ENCODE measurements at places on chromosomes 4 and X.

- no peak for DNase-seq
Measured at GRCh38 chr4:139044291-139044690, 28.7 kb downstream of the NOCT start.

DNA sequence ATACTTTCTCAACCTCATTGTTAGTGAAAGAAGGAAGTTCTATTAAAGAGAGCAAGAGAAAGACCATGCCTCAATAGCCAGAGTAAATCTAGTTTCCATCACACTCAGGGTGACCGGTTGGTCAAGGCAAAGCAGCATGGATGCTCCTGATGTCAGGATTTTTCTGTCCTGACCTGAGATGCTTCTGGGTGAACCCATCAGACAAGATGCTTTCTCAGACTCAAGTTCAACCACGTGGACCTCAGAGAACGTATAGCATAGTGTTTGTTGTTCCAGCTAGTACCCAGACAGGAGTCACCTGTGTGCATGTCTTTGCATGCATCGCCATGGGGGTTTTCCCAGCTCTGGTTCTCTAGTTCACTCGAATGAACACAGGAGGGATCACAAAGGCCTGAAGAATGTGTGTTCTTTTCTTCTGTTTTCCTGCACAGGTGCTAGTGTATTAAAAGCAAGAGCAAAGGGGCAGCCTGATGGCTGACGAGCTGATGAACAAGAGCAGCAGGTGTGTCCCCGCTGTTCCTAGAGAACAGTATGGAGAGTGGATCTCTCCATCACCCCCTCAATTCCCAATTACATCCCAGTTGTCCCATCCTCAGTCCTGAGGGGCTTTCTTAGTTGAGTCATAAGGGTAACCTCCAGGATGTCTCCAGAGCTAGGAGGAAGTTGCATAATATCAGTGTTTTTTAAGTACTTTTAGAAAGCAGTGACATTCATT lies 110.5 kb upstream of the ENPP6 start:
- peak; percentile 38 for DNase-seq

DNA sequence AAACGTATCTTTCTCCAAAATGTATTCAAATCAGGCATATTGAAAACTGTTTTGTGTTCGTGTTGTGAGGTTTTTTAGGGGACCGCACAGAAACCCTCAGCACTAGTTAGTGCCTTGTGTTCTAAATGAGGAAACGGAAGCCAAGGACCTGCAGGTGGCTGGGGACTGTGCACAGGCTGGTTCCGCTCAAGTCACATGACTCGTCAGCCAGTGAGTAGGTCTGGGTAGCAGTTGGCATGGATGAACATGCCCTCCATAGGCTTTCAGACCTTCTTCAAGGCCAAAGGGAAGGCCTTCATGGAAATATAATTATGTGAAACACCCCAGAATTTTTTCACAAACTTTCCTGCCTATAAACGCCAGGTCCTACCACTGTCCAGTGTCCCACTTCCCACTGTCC lies 1.3 kb upstream of the F11 start:
- DNase-seq, result no peak

DNA sequence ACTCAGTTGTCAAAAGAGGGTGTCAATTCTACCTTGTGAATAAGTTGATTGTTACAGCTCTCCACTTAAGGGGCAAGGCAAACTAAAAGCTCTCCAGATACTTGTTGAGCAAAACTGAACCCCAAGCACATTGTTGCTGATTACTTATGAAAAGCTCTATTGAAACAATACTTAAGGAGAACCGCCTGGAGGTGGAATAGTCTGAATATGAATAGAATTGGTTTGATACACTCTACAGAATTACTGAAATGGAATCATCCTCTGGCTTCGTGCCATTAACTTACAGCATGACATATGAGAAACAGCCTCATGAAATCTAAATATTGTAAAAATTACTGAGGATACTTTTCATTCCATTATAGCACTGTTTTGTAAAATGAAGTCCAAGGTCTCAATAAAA lies 127.0 kb upstream of the SH3RF1 start:
- no peak for DNase-seq

- DNase-seq, result no peak
Measured at GRCh38 chrX:110965409-110966090, 130.4 kb upstream of the PAK3 start.

GRCh38 chrX:57587607-57588006 lies 4.2 kb upstream of the ZXDB start:
- no peak for DNase-seq

DNA sequence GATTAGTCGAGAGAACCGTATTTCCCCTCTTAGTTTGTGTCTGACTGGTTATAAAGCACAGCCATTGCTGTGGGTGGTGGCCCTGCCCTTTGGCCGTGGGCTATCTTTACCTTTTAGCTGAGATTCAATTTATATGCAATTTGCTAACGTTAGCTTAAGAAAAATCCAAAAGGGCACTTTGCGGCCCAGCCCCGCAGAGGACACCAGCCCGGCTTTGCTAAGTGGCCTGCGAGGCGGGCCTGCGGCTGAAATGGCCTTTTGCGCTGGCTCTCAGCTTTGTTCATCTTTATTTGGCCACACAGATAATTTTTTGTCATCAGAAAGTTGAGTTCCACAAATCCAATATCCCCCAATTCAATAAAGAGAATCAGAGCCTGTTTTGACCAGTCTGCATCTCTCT lies 48.3 kb downstream of the CPZ start:
- DNase-seq, result no peak

DNA sequence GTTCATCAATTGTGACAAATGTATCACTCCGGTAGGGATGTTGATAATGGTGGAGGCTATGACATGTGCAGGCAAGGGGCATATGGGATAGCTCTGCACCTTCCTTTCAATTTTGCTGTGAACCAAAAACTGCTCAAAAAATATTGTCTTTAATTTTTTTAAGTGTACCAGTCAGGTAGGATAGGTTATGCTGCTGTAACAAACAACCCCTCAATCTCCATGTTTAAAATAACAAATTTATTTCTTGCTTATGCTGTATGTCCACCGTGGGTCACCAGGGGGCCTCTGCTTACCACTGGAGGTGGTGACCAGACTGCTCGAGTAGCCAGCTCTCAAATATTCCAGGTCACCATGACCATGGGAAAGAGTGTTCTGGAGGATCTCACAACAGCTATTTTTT lies 23.4 kb upstream of the MSX1 start:
- DNase-seq, result no peak

DNA sequence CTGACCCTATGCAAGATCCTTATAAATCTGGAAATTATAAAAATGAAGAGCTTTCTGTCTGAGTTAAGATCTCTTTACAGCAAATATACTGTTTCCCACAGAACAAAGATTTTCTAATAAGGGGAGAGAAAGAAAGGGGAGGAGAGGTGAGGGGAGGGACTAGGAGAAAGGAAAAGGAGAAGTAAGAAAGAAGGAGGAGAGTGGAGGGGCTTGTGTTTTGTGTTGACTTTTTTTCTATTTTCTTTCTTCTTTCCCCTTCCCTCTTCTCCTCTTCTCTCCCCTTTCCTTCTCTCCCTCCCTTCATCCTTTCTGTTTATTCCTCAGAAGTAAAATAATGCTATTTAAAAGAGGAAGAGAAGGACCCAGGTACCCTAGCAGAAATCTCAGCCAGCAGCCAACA lies 6.2 kb downstream of the CXCL6 start:
- DNase-seq, result no peak

DNA sequence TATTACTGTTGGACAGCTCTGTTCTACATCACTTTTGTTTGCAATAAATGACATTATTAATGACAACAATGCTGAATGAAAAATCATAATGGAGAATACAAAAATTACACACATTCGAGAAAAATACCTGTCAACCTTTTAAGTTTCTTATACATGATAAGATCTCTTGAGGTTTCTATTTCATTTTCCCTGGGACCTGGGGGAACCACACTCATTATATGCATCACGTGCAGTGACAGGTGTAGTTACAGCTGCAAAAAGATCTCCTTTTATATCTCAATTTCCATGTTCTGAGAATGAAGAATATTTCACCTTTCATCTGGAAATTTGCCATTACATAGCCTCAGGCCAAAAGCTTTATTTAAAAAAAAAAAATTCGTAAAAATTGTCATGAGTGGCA lies 1347.0 kb upstream of the AGA start:
- DNase-seq, result no peak

DNA sequence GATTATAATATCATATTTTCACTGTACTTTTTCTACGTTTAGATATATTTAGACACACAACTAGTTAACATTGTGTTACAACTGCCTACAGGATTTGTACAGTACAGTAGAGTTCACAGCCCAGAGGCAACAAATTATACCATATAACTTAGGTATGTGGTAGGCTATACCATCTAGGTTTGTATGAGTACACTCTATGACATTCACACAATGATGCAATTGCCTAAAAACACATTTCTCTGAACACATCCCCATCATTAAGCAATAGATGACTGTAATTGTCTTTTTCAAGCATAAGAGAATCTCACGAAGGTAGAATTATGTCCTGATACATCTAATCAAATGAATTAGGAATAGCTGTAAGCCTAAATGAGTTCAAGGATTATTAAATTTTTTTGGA lies 12.3 kb upstream of the TIGD2 start:
- DNase-seq, result no peak

DNA sequence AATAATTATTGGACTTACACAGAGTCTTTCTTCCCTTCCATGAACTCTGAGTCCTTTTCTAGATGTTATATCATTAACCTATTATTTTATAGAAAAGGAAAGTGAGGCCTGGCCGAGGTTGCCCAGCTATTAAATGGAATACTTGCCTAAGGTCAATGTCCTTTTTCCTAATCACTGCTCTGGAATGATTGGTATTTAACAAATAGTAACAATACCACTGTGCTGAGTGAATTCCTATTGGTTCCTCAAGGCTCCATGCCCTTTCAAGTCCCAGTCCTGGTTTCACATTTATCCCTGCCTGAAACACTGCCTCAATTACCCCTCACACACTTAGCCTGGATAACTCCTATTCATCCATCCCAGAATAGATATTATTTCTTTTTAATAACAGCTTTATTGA lies 6.2 kb downstream of the TCEAL9 start:
- DNase-seq, result no peak

GRCh38 chr4:99356992-99357391 lies 4.4 kb upstream of the ADH1C start:
- no peak for DNase-seq

- no peak for DNase-seq
Measured at GRCh38 chr4:40736910-40737309, 12.8 kb upstream of the NSUN7 start.

DNA sequence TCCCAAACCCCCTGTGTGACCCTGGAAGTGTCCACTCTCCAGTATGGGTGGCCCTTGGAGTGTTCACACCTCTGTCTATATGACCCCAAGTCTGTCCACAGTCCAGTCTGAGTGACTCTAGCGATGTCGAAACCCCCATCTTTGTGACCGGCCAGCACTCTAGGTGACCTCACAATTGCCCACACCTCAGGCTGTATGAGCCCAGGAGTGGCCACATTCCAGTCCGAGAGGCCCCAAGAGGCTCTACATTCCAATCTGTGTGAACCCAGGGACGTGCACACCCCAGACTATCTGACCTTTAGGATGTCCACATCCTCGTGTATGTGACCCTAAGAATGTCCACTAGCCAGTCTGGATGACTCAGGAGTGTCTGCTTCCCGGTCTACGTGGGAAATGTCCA lies 7.3 kb upstream of the GLOD5 start:
- no peak for DNase-seq

GRCh38 chrX:148310426-148311165 lies 189.8 kb upstream of the AFF2 start:
- DNase-seq, result peak; percentile 21

DNA sequence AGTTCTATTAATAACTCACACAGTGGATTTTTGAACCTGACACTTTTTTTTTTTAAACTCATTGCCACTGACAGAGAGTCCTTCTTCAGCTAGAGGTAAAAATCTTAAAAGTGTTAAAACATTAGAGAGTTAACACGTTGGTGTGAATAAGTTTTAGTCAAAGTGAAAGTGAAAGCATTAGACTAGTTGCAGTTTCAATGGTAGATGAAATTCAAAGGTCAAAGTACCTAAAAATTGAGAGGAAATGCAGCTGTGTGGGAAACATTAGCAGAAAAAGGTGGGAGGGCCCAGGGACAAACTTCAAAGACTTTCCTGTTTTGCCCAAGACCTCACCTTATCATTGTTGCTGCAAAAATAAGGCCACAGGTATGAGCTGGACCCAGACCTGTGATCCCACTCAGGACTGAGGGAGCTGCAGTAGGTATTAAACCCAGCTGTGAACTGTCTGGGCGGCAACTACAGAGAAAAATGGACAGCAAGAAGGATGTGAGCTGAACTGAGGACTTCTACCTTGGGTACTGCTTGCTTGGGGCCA lies 17.6 kb upstream of the GABRA4 start:
- DNase-seq, result no peak

DNA sequence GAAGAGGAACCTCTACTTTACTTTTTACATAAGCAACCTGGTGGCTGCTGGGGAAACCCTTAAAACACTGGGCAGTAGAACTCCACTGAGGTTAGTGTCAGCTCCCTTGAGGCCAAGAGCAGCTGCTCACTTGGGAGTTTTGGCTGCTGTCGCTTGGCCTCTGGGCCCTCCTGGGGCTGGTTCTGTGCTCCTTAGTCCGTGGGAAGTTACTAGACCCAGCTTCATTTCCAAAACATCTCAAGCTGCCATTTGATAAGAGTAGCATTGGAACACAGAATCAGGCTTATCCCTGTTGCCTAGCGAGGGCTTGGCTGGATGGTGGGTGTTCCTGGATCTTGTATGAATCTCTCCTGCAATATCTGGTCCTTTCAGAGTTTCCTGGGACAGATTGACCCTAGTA lies 26.1 kb downstream of the RNF4 start:
- DNase-seq, result no peak

DNA sequence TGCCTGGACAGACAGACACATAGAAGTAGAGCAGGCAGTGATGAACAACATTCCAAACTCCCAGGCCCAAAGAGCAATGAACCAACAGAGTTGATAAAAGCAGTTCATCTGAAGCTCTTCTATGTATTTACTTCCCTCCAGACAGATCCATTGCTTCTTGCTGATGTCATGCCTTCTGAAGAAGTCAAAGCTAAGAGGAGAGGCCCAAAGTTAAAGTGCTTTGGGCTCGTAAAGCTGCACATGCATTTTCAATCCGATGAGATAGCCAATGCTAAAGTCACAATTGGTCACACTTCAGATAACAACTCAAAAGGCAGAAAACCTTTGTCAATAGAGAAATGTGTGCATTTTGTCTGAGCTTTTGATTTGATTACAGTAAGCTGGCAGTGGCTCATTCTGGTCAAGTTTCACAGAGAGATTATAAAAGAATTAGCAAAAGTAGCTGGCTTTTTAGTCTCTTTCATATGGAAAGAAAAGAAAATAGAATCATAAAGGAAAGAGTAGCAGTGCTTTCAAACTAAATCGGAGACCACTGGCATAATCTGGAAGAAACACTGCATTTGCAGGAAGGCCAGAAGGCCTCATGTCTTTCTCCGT lies 82.0 kb downstream of the GPC4 start:
- no peak for DNase-seq

DNA sequence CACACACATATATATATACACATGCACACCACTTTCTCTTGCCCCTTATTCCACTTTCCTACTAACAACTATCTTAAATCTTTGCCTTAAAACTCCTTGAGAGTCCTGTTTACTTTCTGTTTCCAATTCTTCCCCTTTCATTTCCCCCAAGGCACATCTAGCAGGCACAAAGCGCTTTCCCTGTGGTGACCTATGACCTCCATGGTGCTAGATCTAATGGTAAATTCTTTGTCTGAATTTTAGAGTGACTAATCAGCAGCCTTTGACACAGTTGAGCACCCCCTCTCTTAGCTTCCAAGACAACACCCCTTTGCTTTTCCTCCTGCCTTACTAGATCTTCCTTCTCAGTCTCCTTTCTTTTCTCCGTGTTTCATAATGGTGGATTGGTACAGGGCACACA lies 236.4 kb upstream of the TTC29 start:
- no peak for DNase-seq

GRCh38 chrX:118724365-118724764 lies 3.0 kb upstream of the IL13RA1 start:
- no peak for DNase-seq

All from stimulated activated CD4-positive, alpha-beta T cell treated with anti-CD3 and anti-CD28 coated beads, Interleukin-4, amount 100 ng/mL, for 1 hour (primary cell).